Erythroblast (primary cell): ENCODE measurements at places on chromosomes 16 and 17.

GRCh38 chr16:71441348-71442050, 355 bp downstream of the TLE7 start:
- peak; percentile 62 for DNase-seq

DNA sequence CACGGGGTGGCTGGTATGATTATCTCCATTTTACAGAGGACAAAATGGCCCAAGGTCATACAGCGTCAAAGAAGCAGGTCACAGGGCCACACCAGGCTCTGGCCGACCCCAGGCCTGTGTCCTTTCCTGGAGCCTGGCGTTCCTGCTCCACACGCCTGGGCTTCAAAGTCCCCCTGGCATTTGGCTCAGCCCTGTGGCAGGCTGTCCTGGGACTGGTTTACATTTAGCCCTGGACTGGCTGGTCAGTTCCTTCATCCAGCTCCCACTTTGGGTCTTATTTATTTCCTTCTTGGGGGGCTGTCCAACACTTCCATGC, 15.3 kb downstream of the TBX2 start:
- DNase-seq: no peak

DNA sequence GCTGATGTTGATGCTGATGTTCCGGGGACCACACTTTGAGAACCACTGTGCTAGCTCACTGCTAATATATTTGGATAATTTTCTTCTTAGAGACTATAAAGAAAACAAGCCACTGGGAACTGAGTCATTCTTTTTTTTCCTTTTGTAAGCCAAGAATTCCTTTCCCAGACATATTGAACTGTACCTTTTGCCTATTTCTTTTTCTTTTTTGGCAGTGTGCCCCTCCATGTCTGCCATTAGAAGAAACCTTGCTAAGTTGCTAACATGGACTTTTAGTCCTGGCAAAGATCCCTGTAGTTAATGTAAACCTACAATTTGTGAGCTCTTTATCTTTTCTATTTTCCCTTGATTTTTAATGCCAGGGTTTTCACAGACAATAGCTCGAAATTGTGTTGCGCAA, 17.3 kb upstream of the ERCC4 start:
- no peak for DNase-seq

- DNase-seq: peak; percentile 49
These were observed 35.5 kb upstream of the STAC2 start for GRCh38 chr17:39261286-39261685.

- DNase-seq: no peak
These were observed 8.2 kb downstream of the SLC6A2 start for GRCh38 chr16:55663765-55664677.

DNA sequence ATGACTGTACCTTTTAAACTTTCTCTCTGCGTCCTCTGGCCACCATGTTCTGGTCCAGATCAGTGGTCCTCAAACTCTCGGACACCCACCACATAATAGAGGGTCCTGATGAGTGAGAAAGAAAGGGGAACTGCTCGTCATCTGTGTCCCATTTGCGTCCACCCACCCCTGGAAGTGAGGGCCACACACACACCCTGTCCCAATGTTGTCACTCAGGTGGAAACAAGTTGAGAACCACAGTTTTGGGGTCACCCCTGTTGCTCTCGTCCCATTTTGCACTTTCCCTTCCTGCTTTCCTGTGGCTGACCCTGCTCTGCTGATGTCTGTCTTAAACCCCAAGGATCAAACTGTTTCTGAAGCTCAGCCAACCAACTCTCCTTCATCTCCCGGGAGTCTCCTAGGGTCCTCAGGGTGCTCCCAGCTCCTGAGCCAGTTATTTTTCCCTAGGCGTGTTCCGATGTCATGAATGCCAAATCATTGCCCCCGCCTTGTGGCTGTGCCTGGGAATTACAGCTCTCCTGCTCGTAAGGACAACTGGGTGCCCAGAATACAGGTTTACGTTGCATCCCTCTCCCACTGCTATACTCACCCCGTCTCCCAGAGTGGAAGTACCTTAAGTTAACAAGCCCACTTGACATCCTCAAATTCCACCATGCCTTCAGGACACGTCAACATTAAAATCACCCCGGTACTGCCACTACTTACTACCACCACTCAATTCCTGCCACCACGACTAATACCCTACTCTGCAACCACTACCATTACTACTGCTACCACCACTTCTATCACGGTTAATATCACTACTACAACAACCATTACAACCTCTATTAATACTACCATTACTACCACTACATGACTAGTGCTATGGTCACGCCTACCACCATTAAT, 26.0 kb upstream of the HNF1B start:
- peak; percentile 50 for DNase-seq
